Common myeloid progenitor, CD34-positive (primary cell): ENCODE measurements at places on chromosomes 12 and 14.

DNA sequence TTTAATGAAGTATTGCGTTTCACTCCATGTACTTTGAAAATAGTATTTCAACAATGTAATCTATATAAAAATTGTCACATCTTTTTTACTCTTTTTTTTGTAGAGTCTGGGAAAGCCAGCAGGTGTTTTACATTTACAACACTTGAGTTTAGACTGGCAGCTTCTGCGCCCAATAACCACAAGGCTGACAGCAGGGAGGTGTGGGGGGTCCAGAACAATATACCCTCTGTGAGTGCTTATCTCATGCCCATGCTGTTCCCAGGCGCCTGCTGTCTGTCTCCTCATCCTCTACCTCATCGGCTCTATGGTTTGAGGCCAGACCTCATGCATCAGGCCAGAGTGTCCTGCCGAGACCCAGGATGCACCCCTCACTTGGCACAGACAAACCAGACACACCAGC is 24.9 kb downstream of the FBRSL1 start:
- peak; percentile 43 for DNase-seq

- DNase-seq, result no peak
Measured at GRCh38 chr14:60905923-60906322, 75.0 kb downstream of the TRMT5 start.

DNA sequence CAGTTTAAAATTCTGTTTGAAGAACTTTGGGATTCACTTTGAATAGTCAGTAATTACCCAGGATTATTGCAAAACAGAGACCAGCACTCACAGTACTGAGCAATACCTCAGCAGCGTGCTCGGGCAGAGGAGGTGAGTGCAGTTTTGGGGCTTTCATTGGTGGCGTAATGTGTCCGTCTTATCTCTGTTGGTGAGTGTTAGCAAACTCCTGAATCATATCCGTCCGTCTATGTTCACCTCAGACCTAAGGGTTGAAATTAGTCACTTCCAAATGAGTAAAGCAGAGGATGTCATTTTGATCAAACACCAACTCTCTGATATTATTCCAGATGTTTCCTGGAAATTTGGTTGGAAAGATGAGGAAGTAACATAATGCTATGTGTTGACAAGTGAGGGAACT is 82.8 kb downstream of the BORCS5 start:
- DNase-seq, result no peak

GRCh38 chr12:130041983-130042812 is 120.1 kb upstream of the FZD10 start:
- DNase-seq, result peak; percentile 40

- DNase-seq, result no peak
Measured at GRCh38 chr12:91914701-91915100, 230.9 kb downstream of the BTG1 start.

DNA sequence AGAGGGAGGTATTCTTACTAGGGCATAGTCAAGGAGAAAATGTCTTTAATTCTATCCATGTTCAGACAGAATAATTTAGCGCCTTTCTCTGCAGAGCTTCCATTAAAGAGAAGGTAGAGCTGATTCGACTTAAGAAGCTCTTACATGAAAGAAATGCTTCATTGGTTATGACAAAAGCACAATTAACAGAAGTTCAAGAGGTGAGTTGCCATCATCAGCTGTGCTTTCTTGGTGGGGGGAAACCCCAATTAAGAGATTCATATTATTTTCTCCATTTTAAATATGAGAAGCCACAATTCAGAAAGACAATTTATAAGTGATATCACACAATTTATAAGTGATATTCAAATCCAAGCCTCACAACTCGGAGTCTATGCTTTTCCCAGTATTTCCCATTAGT is 27.8 kb downstream of the RPGRIP1 start:
- no peak for DNase-seq

DNA sequence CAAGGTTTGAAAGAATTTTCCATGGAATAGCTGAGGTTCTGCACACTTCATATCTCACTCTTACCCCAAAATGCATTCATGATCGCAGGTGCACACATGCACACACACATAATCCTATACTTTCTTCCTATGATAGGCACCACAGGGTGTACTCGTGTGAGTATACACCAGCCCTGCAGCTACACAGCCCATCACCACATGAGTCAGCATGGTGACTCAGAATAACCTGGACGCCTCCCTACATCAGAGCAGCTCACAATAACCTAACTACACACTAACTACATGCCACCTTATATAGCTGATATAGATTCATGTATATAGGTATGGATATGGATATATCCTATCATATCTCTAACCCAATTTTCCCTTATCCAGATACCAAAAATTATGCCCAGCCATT is 850.2 kb upstream of the TMEM132C start:
- DNase-seq, result no peak

GRCh38 chr12:27424631-27425230 is 21.8 kb upstream of the SMCO2 start:
- DNase-seq, result peak; percentile 74

GRCh38 chr12:63980211-63980610 is 135.7 kb downstream of the SRGAP1 start:
- no peak for DNase-seq

DNA sequence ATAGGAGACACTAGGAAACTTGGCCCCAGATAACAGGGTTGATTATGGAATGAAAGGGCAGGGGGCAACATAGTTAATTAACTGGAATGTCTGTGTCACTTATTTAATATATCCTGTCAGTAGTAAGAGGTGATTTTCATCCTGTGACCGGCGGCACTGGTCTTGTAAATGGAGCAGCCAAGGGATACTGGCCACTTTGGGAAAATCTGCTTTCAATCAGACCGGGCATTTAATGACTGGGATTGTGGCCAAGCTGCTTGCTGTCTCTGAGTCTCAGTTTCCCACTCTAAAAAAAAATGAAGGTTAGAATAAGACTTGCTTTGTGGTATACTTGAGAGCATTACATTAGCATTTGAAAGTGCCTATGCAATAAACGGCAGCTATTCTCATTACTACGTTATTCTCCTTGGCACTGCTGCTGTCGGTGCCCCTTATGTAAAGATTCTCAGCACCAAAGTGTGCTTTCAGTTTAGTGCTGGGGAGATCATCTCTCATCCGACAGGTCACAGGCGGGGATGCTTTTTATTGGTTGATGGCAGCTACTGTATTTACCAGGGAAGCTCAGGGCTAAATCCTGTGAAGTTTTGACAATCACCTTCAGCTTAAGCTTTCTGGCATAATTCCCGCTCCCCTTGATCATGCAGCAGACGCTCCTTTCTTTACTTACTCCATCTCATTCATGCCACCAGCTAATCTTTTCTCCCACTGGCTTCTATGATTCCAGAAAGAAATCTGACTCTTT is 162.1 kb downstream of the ESRRB start:
- no peak for DNase-seq

DNA sequence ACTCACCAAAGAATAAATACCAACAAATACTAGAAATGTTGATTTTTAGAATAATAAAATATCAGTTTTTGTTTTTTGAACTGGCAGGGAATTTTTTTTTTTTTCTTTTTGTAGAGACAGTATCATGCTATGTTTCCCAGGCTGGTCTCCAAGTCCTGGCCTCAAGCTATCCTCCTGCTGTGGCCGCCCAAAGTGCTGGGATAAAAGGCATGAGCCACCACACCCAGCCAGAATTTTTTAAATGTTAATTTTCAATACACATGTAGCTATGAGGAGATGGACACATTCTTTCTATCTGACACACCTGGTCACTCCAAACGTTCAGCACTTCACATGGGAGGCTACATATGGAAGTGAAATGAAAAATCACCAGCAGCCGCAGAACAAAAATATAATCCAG is 126.8 kb downstream of the ETV6 start:
- no peak for DNase-seq

DNA sequence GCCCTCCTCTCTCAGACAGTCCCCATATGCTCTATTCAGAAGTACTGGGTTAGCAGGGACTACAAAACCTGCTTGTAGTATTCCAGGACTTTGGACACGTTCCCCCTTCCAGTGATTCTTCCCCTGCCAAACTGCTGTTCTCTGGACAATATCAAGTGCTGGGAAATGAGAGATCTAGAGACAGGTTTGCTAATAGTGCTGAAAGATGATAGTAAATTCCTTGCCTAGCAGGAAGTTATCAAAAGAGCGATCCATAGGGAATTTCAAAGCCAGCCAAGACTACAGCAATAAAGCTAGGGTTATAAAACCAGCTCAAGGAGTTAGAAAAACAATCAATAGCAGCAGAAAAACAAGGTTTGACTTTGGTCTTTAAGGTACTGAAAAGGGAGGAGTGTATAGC is 15.2 kb downstream of the SLC7A8 start:
- DNase-seq, result no peak

DNA sequence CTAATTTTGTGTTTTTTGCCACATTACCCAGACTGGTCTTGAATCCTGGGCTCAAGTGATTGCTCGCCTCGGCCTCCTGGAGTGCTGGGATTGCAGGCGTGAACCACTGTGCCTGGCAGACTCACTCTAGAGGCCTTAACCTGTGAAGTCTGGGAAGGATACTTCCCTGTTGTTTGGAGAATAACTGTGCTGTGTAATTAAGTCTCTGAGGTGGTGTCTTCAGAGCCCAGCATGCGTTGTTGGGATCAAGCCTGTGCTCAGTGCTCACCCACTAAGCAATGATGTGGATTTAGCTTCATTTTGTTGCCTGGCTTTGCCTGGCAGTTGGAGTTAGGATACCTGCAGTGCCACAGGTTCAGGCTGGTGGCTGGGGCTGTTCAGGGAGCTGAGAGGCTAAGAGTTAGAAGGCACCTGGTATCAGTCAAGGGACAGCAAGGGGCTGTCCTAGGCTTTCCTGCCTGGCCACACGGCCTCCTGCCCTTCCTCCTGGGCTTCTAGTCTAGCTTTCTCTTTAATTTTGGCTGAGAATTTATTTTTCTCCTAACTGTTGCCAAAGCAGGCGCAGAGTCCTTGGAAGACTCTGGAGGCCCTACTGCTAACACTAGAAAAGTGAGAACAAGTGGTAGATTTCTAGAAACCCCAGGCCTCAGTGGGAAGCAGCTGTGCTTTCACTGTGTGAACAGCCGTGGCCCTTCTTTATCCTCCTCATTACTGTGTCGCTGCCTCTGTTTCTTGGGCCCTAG is 38.5 kb downstream of the EP400 start:
- no peak for DNase-seq

DNA sequence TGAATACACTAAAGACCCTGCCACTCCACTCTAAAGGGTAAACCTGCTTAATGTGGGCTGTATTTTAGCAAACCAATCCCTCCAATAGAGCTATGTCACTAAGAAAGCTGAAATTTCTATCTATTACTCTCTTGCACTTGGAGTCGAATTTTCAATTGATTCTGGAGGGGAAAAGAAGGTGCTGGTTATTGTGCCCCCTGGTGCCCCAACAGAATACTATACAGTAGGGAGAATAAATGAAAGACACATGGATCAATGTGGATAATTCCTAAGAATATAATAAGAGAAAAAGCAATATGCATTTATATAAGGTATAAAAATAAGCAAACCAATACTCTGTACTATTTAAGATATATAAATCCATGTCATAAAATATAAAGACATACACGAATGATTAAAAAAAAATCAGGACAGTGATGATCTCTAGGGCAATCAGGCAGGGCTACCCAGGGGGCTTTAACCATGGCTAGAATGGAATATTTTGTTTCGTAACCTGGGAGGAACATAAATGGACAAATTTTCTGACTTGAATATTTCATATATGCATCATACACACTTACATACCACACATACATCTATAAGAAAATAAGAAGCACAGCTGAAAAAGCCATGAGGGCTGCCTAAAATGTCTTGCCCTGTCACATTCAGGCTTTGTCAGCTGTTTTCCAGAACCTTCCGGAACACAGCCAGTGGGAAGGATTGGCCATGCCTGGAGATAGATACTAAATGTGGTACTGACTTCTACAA is 54.4 kb downstream of the EFCAB11 start:
- peak; percentile 59 for DNase-seq

DNA sequence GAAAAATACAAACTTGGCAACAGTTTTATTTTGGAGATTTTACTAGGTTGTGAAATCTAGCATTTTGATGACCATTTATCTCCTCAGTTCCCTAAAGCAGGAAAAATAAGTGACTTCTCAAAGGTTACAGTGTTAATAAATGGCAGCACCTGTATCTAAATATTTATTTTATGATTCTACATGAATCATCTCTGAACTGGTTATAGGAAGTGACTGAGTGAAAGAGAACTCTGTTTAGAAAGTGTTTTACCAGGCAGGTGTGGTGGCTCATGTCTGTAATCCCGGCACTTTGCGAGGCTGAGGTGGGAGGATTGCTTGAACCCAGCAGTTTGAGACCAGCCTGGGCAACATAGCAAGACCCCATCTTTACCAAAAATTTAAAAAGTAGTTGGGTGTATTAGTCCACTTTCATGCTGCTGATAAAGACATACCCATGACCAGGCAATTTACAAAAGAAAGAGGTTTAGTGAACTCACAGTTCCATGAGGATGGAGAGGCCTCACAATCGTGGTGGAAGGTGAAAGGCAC is 26.3 kb downstream of the MIPOL1 start:
- DNase-seq, result no peak

DNA sequence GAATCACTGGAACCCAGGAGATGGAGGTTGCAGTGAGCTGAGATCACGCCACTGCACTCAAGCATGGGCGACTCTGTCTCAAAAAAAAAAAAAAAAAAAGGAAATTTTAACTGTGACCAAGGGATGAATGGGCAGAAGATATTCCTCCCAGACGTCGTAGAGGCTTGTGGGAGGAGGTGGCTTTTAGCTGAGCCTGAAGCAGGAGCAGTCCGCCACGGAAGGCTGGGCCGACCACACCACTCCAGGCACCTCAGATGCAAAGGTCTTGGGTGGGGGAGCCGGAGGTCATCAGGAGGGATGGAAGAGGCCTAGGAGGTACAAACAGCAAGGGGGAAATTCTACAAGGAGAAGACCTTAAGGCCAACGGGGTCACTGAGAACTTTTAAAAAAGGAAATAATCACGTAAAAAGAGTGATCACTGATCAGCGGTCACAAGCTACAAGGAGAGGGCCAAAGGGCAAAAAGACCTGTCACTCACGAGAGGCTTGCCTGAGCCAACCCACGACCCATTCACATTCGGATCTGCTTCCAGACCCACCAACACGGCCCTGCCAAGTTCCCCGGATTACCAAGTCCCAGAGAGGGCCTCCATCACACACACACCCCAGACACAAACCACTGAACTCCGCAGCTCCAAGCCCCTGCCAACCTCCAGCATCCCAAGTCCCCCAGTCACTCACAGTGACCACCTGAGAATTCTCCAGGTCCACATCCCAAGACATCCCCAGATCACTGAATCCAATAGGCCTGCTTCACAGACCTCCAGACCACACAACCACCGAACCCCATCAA is 3.5 kb downstream of the ZNF605 start:
- no peak for DNase-seq
